ENCODE measurements at places on chromosomes 4 and X.

- DNase-seq: no peak
Measured at GRCh38 chr4:164381859-164382258, 372.1 kb upstream of the SMIM31 start.

GRCh38 chr4:126051689-126052424, 737.1 kb downstream of the FAT4 start:
- no peak for DNase-seq

GRCh38 chrX:32871636-32872035, 339.7 kb downstream of the DMD start:
- no peak for DNase-seq

- DNase-seq: no peak
Measured at GRCh38 chr4:47219586-47219985, 188.2 kb downstream of the GABRB1 start.

DNA sequence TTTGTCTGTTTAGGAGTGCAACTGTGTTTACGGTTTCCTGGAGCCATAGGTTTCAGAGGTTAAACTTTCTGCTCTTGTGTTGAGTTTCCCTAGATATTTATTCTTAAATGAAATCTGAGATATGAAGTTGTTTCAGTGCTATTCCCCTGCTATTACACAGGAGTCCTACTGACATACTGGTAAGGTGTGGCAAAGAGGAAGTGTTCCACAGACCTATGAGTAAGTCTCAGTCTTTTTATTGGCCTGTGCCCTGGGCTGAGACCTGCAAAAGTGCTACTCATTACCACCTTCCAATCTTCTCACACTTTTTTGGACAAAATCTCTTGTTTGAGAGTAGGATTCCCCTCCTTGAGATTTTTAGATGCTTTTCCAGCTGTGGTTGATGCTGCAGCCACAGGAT, 35.6 kb upstream of the MAGEA8 start:
- DNase-seq: no peak

DNA sequence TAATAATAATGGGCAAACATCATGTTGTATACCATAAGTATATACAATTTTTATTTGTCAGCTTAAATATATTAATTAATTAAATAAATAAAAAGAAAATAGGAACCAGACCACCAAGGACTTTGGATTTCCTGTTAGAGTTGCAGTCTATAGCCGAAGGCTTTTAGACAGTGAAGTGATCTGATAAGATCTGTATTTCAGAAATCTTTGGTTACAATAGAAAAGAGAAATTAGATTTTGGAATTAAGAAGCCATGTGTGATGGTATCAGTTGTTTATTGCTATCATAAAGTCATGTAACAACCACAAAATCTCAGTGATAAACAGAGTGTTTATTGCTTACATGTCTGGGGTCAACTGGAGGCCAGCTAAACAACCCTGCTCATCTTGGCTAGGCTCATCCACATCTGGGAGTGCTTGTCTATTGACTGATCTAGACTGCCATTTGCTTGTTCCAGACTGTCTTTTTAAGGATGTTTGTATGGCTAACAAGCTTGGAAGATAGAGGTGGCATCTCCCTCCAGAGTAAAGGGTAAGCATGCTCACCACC, 142.1 kb upstream of the USP9X start:
- no peak for DNase-seq

GRCh38 chr4:8512510-8512909, 67.7 kb upstream of the GPR78 start:
- DNase-seq: no peak

- no peak for DNase-seq
Measured at GRCh38 chr4:108919226-108919893, 156.5 kb upstream of the ETNPPL start.

- DNase-seq: no peak
Measured at GRCh38 chr4:121227341-121227792, 63.2 kb upstream of the TNIP3 start.

GRCh38 chr4:70687392-70687791, 940 bp upstream of the UTP3 start:
- peak; percentile 2 for DNase-seq

GRCh38 chr4:139629436-139630125, 36.0 kb upstream of the MGST2 start:
- DNase-seq: no peak

DNA sequence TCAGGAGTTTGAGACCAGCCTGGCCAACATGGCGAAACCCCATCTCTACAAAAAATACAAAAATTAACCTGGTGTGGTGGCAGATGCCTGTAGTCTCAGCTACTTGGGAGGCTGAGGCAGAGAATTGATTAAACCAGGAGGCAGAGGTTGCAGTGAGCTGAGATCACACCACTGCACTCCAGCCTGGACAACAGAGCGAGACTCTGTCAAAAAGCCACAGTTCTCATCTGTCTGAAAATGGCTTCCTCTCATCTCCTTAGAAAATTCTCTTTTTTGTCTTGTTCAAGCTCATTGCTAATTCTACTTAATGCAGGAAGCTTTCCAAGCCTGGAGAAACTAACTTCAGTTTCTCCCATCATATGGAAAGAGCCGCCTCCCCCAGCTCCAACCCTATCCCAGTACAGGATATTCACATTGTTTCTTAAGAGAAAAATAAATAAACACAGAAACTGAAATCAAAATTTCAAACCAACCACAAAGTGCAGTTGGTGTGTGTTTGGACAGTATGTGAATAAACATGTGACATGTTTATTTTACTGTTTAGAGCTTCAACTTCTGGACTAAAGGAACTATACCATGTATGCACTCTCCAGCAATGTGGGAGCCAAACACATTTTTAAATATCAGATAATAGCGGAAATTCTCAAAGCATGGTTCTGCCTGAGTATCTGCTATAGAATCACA, 55.0 kb upstream of the GAB1 start:
- no peak for DNase-seq

- DNase-seq: no peak
Measured at GRCh38 chr4:94976371-94977011, 218.7 kb downstream of the BMPR1B start.

DNA sequence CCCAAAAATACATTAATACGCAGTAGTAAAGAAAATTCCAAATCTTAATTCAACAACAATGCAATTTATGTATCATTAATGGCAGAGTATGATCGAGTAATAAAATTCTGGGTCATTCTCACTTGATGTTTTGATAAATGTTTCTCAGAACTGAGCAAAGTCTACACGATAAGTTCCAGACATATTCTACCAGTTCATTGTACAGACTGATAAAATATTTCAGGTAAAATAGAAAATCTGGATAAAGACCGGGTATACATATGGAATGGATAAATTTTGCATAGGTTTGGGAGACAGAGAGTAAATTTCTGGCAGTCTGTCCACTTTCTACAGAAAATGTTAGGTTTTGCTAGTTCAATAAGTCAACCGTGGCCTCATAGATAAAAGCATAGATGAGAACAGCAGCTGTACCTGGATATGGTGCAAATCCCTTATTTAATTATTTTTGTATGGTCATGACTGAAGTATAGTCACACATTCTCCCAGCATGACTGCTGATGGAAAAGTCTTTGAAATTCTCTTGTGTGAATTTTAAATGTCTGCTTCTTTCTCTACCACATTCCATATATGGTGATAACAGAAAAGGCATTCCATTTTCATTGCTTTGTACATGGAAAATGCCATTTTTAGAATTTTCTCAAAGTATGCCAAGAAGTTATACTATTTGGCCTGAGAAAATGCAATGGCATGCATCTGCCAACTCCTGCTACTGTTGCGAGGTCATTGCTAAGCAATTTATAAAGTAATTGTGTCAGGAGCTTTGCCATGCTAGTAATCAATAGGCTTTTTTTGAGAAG, 301.9 kb upstream of the ARSJ start:
- no peak for DNase-seq

DNA sequence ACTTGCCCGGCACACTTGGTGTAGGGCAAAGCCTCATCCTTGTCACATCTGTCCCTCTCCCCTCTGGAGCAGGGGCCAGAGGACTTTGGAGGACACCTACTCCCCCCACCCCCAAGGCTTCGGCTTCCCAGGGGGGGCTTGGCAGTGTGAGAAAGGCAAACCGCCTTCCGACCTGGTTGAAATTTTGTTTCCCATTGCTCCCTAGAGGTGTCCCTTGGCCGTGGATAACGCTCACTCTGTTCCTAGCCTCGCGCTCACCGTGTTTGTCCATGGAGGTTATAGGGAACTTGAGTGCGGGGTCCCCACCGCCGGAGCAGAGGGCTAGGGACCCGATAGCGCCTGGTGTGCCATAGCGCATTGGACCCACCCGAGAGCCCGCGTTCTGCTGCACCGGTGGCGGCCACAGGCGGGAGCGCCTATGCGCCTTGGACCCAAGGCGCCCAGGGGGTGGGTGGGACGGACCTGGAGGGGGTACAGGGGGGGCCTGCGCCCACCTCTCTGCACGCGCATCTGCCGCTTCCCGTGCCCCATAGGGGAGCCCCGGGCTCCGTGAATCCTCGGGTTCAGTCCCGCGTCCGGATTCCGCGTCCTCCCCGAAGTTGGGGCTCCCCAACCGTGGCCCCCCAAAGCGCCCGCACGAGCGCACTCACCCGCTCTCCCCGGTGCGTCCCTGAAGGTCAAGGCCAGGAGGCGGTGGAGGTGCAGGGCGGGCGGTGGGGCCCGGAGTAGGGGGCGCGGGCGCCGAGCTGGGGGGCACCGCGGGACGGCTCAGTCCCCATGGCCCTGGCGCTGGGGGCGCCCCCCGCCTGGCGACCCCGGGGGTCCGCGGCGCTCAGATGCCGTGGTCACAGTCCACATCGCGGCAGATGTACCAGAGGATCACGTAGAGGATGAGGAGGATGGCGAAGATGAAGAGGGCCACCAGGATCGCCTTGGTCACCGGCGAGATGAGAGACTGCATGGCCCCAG, 82.7 kb upstream of the DHRSX start:
- no peak for DNase-seq

DNA sequence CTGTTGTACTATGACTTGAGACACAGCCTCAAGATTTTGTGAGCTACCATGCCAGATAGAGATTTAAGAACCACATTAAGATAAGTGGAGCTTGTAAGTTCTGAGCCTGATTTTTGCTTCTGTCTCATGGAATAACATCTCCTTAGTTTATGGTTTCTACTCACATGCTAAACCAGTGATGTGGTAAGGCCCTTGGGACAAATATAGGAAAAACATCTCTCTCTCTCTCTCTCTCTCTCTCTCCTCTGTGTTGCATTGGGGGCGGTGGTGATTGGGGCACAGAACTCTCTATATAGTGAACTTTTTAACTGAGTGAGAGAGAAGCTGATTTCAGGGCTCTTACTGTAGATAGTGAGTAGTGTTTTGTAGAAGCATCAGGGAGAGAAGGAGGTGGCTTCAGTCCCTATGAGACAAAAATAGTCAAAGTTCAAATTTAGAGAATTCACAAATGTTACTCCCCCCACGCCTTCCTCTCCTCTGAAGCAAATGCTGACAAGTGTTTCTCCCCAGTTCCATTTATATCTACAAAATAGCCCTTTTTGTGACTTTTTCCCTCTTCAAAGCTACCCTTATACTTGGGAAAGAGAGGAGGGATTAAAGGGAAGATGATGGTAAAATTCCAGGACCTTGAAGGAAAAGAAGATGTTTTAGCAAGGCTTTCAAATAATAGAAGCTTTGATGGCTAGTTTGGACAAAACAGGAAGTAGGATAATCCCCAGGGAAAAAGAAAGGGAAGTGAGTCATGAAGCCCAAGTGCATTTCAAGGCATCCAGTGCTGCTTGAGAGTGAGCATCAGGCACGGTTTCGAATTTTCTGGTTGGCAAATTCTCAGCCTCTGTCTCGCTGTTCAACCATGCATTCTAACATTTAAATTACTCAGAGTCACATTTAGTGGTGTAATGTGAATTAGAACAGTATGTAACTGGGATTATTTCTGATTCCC, 134.3 kb upstream of the AP1S2 start:
- DNase-seq: no peak

DNA sequence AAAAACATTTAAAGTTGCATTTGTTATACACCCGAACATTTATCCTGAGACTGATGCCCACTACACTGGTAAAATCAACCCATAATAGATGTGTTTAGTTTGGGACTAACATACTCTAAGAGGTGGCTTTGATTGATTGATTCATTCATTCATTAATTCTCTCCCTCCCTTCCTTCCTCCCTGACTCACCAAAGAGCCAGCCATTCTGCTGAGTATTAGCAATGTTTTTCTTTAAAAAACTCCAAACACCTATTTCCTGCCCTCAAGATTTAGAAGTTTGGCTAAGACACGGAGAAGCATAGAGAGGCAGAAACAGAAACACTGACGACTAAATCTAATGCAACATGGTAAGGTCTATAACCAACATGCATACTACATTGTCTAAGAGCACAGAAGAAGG, 88.9 kb downstream of the RASL11B start:
- no peak for DNase-seq

- DNase-seq: no peak
Measured at GRCh38 chr4:113825272-113825671, 63.7 kb upstream of the CAMK2D start.

DNA sequence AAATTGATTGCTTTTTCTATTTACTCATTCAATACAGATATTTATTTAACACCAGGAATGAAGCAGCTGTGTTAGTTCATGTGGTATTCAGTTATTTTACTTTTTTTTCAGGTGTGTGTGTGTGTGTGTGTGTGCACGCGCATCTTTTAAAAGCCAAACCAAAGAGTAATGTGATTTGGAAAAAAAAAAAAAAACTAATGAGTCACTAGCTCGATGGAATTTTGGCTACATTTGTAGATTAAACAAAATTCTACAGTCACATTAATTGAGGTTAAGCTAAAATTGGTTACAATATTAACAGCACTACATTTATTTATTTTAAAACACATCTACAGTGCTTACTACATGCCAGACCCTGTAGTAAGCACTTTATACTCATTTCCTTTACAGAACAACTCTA, 66.8 kb downstream of the HHIP start:
- no peak for DNase-seq

DNA sequence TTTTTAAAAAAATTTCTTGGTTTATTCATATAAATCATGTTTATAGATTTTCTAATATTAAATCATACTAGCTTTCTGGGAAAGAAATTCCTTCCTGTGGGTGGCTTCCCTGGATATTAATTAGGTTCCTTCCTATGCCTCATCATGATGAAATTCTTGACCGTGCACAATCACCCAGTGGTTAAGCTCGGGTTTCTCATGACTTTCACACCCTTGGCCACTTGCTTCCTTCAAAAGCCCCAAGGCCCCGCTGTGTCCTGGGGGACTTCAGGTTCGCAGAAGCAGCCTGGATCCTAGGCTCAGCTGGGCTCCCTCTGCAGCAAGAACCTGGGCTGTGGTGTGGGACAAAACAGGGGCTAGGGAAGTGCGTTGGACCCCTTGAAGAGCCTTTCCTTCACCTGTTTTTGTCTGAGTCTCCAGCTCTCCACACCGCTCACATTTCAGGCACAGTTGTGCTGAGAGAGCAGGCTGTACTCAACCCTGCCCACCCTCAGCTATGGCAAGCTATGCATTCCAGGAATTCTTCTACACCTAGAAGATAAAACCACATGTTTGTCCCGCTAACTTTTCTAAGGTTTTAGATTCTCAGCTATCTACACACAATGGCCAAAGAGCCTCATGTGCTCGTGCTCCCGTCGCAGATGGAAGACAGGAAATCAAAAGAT, 48.9 kb upstream of the TMSB15B start:
- DNase-seq: no peak

DNA sequence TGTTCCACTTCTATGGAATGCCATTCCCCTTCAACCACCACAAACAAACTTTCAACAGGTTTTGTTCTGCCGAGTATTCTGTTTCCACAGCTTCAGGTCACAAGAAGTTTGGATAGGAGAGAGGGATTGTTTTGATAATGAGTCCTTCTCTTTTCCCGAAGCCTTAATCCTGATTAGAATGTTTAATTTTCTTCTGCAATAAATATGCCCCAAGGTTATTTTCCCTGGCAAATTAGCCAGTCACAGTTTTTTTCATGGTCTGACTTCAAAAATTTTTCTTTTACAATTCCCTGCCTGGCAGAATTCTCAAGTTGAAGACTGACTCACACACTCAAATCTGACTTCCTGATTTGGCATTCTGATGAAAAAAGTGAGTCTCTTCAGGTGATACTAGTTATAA, 33.1 kb upstream of the EDNRA start:
- no peak for DNase-seq
